ENCODE measurements at places on chromosomes 1 and 21.
A peak's percentile ranks its signal among the peaks of the same experiment; 100 is the strongest.

GRCh38 chr21:31665397-31665796, 5.9 kb downstream of the SOD1 start:
- peak; percentile 54 for DNase-seq

- no peak for DNase-seq
Measured at GRCh38 chr1:90405726-90406125, 311.4 kb downstream of the BARHL2 start.

- DNase-seq: peak; percentile 51
Measured at GRCh38 chr1:117606649-117607430, 992 bp downstream of the TENT5C start.

GRCh38 chr1:56494306-56494705, 85.1 kb downstream of the PLPP3 start:
- no peak for DNase-seq

GRCh38 chr21:38376235-38376634, 119.4 kb downstream of the KCNJ15 start:
- no peak for DNase-seq

DNA sequence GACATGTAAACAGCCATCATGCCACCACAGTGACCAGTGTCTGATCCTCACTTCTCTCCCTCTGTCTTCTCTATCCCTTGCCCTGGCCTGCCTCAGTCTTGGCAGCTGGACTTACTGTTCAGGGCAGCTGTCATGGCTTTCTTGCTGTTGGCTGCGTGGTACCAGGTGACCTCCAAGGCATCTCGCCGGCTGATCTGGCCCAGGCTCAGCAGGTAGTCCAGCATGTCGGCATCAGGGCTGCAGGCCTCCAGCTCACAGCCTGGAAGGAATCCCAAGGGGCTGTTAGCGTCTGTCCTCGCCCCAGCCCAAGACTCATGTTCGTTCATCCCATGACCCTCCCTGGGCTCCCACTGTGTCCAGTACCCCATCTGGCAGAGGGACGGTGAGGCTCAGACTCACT, 3.6 kb downstream of the FAM151A start:
- no peak for DNase-seq

DNA sequence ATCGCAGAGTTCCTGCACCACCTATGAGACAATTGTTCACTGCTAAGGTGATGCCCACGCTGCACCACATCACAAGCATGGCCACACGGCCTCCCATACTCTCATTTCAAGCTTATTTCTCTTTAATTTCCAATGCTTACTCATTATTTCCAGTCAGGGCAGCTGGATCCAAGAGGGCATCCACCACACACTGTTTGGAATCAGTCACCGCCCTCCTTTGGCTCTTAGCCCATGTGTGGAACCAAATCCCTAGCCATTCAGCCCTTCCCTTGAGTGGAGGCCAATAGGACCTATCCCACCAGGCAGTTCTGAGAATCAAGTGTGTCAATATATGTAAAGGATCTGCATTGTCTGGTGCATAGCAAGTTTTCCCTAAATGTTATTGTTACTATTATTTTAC, 26.3 kb upstream of the PALMD start:
- DNase-seq: no peak

DNA sequence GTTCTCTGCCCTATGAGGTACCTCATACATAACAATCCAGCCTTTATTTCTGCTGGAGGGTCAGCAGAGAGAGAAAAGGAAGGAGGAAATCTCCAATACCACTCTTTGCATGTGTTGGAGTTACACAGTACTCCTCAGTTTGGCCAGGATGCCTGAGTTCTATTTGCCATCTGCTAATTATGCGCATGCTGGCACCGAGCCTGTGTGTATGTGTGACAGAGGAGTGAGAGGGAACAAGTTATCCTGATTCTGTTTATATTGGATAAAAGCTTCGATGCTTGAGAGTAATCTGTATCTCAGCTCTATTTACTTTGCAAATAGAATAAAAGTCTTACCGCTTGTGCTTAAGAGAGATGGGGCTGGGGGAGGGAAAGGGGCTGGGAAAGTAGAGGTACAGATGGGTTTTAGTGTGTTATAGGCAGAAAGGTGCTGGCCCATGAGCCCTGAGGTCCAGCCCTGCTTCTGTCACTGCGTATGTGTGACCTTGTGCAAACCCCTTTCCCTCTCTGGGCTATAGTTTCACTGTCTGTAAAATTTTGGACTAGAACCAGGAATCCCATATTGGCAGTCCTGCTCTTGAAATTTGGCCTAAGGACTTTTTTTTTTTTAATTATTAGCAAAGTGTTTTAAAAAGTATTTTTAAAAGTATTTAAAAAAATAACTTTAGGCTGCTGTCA, 54.5 kb upstream of the PLXNA2 start:
- no peak for DNase-seq

DNA sequence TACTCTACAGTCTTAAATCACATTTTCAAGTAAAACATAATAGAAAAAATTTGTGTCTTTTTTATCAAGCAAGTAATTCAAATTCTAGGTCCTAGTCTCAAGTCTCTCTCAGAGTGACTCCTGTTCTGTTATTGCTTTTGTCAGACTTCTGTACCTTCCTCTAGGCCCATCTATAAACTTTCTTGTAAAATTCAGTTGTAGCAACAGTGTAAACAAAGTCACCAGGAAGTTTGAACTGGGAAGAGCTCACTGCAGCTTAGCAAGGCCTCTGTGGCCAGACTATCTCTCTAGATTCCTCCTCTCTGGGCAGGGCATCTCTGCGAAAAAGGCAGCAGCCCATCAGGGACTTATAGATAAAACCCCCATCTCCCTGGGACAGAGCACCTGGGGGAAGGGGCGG, 13.5 kb upstream of the ZNF678 start:
- no peak for DNase-seq

GRCh38 chr1:43220905-43221778, 48.6 kb upstream of the TMEM125 start:
- DNase-seq: no peak

GRCh38 chr1:195415584-195415983, 1192.7 kb downstream of the KCNT2 start:
- peak; percentile 52 for DNase-seq

- no peak for DNase-seq
Measured at GRCh38 chr1:110570307-110570706, 35.9 kb downstream of the KCNA2 start.

DNA sequence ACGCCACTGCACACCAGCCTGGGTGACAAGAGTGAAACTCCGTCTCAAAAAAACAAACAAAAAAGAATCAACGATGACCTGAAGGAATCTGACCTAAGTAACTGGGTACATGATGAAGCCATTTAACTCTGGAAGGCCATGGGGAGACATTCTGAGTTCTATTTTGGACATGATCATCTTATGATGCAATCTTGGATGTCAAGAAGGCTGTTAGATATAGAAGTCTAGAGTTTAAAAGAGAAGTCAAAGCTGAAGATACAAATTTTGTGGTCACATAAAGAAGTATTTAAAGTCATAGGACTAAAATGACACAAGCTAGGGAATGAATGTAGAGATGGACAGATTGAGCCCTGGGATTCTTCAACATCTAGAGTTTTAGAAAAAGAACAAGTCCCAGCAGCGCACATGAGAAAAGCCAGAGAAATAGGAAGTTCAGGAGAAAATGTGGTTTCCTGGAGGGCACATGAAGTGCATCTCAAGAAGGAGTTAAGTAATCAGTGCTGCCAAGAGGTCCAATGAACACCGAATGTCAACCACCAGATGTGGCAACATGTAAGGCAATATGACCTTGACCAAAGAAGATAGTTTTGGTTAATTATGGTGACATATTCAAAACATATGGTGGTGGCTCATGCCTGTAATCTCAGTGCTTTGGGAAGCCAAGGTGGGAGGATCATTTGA, 26.8 kb downstream of the ELK4 start:
- no peak for DNase-seq

DNA sequence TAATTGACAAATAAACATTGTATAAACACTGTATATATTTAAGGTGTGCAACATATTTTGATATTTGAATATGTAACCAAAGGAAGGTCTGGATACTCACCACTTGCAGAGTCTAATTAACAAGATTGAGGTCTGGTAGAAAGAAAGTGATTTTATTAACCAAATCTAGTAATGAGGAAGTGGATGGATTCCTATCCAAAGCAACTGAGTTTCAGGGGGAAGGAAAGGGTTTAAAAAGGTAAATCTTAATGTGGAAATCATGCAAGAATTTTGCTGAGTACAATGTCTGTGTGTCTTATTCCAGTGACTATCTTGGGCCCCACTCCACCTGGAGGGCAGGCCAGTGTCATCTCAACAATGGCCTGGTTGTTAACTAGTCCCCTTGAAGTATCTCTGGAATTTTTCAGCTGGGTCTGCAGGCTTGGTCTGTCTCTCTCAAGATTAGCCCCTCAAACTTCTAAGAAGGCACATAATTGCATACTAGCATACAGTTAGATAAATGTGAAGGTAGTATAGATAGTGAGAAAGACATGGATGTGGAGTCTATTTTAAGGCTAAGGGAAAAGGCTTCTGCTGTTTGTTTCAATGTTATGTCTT, 262.7 kb upstream of the RGS18 start:
- DNase-seq: no peak

DNA sequence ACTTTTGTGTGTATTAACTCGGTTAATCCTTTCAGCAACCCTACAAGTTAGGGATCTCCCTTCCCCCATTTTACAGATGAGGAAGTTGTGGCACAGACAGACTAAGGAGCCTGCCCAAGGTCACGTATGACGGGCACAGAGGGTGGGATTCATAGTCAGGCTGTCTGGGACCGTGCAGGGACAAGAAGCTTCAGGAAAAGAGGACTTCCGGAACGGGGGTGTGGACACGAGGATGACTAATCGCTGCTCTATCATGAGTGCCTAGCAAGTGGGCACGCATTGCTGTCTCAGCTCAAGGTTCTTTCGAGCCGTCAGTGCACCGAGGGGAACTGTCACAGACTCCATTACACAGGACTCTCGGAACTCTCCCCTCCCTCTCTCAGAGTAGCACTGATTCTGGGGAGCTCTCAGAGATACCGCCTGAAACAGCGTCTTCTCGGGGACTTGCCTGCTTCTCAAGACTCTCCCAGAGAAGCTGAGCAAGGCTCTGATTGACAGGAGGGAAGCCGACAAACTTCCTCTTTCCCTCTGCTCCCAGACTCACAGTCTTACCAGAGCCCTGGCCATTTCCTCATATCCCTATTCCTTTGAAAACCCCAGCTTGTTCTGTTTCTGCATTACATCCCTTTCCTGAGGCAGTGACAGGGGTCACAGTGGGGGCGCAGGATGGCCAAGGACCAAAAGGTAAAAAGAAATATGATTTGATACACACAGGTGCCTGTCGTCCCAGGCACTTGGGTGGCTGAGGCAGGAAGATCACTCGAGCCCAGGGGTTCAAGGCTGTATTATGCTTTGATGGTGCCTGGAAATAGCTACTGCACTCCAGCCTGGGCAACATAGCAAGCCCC, 14.4 kb downstream of the FHAD1 start:
- DNase-seq: no peak

GRCh38 chr1:26364956-26365355, 7.6 kb downstream of the ZNF683 start:
- DNase-seq: no peak

GRCh38 chr1:54230507-54231339, 30.8 kb downstream of the MRPL37 start:
- no peak for DNase-seq

- DNase-seq: peak; percentile 22
Measured at GRCh38 chr1:151325231-151325630, 2.0 kb downstream of the PI4KB start.

GRCh38 chr21:44972821-44973220, 33.0 kb downstream of the SLX9 start:
- DNase-seq: peak; percentile 64

DNA sequence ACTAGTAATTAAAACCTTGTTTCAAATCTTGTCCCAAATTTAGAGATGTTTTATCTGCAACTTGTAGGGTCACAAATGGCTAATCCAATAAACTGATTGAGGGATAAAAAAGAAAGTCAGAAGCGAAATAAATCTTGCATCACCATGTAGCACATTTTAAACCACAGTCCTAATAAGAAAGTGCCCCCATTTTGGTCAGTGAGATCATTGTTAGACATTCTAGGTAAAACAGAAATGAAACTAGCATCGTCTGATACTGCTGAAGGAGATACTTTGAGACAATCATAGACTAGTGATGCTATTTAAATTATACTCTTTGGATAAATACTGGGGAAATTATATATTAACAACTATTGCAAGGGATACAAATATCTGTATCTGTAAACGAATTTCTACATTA, 247.9 kb downstream of the AMY1C start:
- DNase-seq: no peak

- DNase-seq: peak; percentile 21
Measured at GRCh38 chr1:95233319-95233736, 682 bp upstream of the RWDD3 start.

DNA sequence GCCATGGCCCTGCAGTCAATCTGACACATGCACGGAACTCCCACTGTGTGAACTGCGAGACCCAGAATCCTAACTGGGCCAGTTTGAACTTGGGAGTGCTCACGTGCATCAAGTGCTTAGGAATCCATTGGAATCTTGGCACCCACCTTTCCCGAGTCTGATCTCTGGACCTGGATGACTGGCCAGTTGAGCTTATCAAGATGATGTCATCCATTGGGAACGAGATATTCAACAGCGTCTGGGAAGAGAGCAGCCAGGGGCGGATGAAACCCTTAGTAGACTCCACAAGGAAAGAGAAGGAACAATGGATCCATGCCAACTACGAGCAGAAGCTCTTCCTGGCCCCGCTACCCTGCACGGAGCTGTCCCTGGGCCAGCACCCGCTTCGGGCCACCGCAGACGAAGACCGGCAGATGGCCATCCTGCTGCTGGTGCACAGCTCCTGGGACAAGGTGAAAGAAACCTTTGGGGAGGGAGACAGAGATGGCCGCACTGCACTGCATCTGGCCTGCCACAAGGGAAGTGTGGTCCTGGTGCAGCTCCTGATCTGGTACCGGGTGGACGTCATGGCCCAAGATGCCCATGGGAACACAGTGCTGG, 3.1 kb upstream of the TDRD5 start:
- no peak for DNase-seq

DNA sequence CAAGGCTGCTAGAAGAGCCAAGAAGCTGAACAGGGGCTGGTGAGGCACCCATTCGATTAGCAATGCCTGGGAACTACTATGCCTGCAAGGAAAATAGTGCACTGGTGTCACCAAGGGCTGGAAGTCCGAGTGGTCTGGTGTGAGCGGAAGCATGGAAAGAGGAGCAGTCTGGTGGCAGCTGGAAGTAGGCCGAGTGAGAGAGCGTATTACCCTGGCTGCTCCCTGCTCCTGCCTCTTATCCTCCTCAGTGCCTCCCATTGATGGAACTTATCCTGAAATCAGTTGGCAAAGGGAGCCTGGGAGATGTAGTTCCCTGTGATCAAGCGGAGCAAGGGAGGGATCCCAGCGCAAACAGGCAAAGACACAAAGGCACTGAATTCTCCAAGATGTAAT, 9.6 kb downstream of the SMAP2 start:
- DNase-seq: no peak

GRCh38 chr1:111505641-111506119, 2.2 kb upstream of the ADORA3 start:
- no peak for DNase-seq

GRCh38 chr1:92883297-92883696, 51.5 kb downstream of the RPL5 start:
- no peak for DNase-seq

GRCh38 chr1:9653491-9654050, 2.0 kb downstream of the PIK3CD start:
- DNase-seq: no peak

- peak; percentile 76 for DNase-seq
Measured at GRCh38 chr21:35211782-35212181, 162.7 kb upstream of the RUNX1 start.

GRCh38 chr1:150976879-150977694, 2.5 kb upstream of the CERS2 start:
- DNase-seq: no peak

GRCh38 chr1:172824209-172824608, 165.3 kb downstream of the FASLG start:
- peak; percentile 14 for DNase-seq

GRCh38 chr1:14106126-14106525, 406.1 kb downstream of the PRDM2 start:
- no peak for DNase-seq
